ENCODE measurements at places on chromosomes 16 and 17.

- no peak for DNase-seq
These were observed 34.9 kb upstream of the GSG1L start for GRCh38 chr16:28098171-28098958.

DNA sequence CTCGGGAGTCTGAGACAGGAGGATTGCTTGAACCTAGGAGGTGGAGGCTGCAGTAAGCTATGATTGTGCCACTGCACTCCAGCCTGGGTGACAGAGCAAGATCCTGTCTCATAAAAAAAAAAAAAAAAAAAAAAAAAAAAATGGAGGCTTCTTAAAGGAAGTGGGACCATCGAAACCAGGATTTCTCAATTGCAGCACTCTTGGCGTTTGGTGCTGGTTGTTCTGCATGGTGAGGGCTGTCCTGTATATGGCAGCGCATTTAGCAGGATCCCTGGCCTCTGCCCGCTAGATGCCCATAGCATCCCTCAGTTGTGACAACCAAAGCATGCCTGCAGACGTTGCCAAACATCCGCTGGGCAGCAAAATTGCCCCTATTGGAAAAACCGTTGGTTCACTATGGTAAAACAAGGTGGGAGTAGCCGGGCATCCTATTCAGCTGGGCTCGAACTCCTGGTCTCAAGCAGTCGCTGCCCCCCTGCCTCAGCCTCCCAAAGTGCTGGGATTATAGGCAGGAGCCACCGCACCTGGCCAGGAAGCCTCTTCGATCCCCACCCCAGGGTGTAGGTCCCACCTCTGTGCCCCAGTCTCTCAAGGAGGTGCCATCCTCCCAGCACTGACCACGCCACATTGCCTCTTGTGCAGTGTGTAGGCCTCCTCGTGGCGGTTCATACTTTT lies 6.5 kb upstream of the NPIPB7 start:
- no peak for DNase-seq

DNA sequence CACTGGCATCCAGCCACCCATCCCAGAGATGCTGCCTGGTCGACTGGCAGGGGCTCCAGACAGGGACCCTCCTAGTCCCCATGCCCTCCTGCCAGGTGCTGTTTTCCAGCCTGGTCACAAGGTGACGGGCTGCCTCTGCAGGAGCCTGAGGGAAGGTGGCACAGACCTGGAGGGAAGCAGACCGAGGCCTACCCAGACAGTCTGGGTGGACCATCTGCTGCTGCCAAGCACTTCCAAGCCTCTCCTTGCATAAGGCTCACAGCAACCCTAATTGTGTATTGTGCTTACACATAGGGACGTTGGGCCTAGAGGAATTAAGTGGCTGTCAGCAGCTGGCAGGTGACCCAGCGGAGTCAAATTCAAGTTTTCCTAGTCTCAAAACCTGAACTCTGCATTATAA lies 90.1 kb upstream of the KCNJ18 start:
- DNase-seq, result no peak

DNA sequence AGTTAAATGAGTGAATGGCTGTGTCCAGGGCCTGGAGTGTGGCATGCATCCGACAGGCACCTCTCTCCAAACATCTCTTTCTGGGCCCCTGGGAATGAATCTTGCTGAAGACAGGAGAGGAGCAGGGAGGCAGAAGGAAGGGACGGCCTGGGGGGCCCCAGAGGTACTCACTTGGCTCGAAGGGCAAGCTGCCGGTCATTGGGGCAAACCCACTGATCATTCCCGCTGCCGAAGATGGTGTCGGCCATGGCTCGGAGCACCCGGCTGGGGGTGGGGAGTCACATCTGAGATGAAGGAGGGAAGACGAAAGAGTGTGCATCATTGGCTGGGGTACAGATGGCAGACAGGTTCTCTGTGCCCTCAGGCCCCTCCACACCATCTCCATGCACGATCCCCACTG lies 25.3 kb downstream of the RPH3AL start:
- DNase-seq, result no peak

DNA sequence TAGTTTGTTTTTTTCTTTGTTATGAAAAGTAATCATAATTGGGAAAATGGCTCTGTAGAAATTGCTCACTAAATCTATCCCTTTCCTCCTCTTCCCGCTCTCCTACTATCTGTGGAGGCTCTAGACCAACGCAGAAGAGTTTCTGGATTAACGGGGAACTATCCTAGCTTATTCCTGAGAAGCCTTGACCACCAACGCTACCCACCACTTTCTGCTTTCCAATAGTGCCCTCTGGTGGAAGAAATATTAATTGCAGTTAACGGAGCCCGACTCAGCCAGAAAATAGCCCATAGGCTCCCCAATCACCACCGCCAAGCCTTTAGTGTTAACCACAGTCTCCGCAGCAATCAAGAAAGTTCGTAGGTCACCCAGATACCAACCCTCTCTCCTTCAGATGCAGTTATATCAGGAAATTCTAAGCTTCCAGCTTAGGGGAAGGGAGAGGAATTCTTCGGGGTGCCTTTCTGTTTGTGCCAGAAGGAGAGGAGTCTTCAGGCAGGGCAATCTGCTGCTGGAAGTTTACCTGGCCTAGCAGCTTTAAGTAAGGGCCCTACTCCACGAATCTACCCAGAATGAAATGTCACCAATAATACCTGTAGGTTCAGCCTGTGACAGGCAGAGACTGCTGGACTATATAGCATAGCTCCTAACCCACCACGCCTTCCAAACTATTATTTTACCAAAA lies 23.0 kb upstream of the NSRP1 start:
- peak; percentile 22 for DNase-seq

DNA sequence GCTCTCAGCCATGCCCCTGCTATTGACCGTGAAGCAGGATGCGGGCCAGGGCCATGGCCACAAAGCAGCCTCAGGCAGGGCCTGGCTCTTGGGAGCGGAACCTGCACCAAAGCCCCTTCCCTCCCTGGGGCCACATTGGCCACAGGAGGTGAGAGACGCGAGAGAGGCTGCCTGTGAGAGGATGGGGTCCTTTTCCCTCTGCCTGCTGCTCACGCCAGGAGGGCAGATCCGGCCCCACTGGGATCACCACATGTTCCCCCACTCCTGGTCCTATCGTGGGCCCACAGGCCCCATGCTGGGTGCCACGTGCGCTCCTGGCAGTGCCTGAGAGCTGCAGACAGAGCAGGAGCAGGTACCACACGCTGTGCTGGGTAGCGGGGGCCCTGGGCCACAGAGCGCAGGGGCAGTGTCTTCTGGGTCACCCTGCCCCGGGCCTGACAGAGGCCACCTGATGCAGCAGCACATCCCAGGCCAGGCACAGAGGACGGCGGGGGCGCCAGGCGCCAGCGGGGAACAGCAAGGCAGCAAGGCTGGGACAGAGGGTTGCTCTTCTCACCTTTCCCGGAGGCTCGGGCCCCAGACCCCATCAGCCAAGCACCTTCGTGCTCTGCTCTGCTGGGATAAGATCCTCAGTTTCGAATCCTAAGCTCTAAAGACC lies 9.2 kb upstream of the NUDT16L1 start:
- DNase-seq, result no peak

GRCh38 chr17:34015253-34015652 lies 239.8 kb upstream of the CCL2 start:
- no peak for DNase-seq

- peak; percentile 66 for DNase-seq
These were observed 45.8 kb upstream of the ETV4 start for GRCh38 chr17:43591779-43592562.

DNA sequence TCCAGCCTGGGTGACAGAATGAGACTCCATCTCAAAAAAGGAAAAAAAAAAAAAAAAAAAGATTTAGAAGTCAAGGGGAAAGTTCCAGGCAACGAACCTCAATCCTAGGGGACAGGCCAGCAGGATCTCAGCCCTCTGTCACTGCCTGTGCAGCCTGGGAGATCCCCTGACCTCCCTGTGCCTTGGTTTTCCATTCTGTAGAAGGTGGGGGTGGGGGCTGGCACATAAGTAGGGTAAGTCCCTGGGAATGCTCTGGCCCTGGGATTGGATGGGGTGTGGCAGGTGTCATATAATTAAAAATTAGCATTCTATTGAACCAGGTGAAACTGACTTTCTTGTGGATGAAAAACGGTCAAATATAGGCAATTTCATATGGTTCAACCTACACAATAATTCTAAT lies 90.5 kb downstream of the C16orf78 start:
- no peak for DNase-seq

DNA sequence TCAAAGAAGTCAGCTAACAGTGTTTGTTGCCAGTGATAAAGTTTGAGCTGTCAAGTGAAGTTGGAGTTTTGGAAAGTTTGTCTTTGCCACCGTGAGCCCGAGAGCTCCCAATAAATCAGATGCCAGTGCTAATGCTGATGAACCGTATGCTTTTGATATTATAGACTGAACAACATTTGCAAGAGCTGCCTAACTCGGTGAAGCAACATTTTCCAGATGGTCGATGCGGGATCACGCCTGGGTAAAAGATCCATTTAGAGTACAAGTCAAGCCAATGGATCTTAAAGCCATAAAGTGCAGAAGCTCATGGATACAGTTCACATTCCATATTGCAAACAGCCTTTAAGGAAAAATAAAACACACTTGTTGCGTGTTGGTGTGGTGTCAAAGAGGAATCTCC lies 9.6 kb downstream of the BANP start:
- DNase-seq, result peak; percentile 44

- no peak for DNase-seq
These were observed 1.2 kb upstream of the MSLN start for GRCh38 chr16:759110-759910.

DNA sequence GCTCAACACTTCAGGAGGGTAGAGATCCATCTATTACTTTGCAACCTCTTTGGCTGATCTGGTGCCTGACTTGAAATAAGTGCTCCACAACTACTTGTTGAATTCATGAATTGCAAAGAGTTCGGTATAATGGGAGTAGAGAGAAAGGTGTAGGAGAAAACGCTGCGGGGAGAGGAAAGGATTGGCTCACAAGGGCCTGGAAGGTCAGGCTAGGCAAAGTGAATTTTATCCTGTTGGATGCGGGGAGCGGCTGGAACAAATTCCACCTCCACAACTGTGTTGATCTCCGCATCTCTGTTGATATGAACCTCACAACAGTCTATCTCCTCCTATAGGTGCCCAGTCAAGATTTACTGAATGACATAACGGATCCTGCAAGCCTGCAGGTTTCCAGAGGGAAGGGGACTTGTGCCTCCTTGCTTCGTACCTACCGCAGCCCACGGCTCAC lies 684 bp downstream of the SLX4 start:
- no peak for DNase-seq

DNA sequence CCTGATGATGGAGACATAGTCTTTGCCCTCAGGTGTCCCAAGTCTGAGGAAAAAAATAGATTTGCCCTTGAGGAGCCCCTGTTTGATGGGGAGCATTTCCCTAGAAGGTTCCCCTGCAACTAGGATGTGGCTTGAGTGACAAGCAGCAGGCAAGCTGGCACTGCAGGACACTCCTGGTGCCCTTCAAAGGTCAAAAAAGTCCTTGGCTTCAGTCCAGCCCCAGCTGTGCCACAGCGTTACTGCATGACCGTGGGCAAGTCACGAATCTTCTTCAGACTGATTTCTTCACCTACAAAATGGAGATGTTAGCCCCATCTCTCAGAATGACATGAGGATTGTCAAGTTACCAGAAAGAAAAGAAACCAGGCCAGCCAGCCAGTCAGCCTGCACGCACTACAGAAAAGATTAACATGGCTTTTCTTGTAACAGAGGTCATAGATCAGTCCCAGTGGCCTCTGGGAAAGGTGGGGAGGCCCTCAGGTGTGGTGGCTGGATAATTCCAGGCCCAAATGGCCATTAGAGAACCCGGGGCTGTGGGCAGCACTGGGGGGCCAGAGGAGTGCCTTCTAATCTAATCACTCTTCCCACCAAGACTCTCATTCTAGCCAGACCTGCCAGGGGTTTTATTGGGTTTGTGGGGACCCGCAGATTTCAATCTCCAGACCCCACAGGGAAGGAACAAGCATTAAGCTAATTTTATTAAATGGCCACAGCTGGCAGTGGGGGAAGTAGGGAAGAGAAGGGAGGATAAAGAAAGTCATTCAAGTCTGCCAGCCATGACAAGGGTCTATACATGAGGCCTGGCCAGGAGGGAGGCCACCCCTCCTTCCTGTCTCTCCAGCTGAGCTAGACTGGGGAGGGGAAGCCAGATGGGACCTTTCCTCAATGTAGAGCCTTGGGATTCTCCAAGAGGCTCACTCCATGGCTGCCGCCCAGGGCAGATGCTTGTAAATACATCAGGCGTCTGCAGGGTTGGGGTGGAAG lies 9.7 kb upstream of the KIF18B start:
- no peak for DNase-seq
